ENCODE measurements at places on chromosomes 3 and 15.

GRCh38 chr3:194570235-194570634, 63.0 kb downstream of the TMEM44 start:
- no peak for DNase-seq

GRCh38 chr3:46711760-46712159, 5.9 kb downstream of the PRSS50 start:
- no peak for DNase-seq

DNA sequence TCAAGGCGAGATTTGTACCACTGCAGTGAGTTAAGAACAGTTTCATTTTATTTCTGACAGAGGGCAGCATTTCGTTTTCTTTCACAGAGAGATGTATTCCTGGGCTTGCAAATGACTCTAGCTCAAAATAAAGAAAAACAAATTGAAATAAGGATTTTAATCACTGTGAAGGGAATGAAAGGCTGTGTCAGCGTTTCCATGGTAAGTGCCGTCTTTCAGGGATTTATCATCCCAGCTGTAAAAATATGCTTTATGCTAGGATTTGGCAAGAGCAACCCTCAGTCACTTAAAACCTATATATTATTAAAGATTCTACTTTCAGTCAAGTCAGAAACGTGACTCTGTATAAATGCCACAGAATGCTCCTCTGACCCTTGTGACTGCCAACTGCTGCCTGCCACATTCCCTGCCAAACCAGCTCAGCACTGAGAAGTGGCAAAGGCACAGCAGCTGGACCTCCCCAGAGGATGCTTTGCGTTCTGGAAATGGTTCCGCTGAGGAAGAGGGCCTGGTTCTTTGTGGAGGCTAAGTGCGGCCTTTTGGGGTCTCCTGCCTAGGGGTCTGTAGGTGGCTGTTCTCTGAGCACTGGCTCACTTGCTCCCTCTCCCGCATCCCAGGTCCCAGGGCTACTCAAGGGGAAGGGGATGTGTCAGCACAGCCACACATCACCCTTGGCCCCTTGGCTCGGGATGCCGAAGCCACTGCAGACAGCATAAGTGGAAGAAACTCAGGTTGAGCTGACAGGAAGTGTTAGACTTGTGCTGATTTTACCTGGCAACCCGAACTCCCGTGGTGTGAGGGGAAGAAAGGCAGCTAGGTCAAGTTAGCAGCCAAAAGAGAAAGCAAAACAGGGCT, 56.6 kb upstream of the POMGNT2 start:
- no peak for DNase-seq

DNA sequence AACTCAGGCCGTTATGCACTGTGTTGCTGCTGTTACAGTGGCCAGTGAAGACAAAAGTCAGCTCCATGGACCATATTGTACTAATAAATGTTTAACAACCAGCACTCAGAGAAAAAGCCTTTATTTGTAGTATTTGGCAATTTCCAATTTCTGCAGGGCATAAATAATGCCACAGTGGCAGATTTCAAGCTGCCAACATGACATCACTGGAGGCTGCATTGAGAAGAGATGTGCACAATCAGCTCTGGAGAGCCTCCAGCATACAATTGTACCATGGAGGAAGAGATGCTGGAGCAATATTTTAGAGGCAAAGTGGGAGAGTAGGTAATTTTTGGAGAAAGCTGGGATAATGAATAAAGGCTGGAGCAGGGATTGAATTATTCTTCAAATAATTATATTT, 9.7 kb upstream of the ALCAM start:
- no peak for DNase-seq

DNA sequence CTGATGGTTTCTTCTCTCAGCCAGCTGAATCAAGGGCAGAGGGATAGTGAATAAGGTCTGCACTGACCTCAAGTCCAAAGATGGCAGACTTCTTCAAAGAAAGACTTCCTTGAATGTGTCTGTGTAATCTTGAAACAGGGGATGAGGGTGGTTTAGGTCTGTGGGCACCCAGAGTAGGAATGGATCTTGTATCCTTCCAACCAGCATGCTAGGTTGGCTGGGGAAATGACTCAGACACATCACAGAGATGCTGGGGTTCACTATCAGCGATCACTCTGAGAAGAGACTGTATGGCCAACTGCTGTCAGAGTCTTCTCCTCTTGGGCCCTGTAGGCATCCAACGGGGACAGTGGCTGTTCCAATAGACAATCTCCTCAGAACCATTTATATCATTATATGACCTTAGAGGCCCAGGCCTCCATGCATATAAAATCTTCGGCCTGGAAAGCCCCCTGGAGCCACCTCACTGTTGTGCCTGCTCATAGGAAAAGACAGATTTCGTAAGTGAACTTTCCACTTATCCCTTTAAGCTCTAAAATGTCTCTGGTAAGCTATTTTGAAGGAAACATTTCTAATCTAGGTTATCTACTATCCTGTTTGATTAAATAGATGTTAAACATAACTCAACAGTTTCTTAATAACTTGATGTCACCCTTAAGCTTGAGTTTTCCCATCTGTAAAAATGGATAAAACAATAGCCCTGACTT, 58.5 kb downstream of the TIPARP start:
- DNase-seq, result no peak

- no peak for DNase-seq
Measured at GRCh38 chr15:47742334-47742733, 25.0 kb downstream of the SEMA6D start.

DNA sequence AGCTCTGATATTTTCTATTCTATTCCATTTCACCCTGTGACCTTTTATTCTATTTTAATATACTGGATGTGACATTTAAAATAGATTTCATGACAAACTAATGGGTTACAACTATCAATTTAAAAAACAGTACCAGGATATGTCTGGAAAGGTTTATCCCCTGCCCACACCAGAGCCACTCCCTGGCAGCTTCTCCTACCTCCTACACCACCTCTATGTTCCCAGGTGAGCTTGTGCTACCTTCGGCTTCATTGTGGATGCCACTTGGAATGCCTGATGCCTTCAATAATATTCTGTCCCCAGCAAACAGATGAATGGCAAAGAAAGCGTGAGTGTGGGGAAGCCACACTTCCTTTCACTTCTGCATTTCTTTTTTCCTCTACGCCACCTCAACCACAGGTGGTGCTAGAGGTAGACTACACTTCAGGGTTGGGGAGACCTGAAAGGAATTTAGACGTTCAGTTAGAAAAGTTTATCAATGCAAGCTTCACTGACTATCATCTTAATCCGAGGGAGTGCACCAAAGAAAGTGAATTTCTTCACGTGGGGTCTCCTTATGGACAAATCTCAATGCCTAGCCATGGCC, 213.0 kb downstream of the SSR3 start:
- DNase-seq, result no peak

DNA sequence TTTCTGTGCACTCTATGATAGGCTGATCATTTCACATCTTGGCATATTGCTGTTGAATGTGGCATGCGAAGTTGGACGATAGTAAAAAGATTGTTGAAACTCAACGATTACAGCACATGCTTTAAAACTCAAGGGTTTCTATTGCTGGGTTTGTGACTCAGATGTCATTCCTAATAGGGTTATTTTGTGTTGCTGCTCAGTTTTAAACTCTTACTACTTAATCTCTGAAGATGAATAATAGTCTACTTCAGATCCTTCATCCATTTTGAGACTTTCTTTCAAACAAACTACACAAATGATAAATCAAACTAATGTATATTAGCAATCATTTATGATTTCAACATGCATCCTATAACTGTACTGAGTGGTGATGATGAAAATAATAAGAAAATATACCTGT, 71.3 kb upstream of the MBNL1 start:
- no peak for DNase-seq

GRCh38 chr3:136546720-136547119, 205.5 kb downstream of the STAG1 start:
- DNase-seq, result no peak

DNA sequence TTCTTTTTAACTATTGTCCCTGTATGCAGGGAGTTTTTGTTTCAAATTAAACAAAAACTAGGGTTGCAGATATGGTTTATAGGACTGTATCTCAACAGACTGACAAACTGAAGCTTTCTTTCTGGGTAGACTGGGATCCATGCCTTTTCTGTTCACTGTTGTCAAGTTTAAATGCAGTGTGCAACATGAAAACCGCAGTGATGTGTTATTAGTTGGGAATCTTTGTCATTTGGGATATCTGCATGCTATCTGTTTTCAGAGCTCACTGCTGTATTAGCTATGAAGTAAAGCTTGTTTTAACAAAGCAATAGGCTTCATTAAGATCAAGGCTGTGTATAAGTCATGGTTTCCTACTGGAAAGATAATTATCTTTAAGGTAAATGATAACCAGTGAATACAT, 21.4 kb upstream of the MCF2L2 start:
- DNase-seq, result no peak

DNA sequence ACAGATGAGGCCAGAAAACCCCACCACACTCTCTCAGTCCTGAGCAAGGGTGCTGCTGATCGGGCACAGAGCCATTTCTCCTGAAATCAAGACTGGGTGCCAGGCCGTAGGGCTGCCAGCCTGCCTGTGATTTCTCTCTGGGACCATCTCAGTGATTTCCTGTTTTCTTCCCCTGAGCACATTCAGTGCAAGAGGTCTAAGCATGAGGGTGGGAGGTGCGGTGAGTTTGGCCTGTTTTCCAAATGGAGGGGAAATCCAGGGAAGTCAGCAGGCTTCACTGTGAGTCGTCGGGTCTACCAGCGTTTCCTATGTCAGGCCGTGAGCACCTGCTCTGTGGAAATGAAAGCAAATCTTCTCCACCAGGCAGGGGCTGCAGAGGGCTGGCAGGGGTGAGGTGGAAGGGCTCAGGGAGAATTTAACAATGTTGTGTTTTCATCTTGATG, 82.3 kb downstream of the ST6GAL1 start:
- no peak for DNase-seq

DNA sequence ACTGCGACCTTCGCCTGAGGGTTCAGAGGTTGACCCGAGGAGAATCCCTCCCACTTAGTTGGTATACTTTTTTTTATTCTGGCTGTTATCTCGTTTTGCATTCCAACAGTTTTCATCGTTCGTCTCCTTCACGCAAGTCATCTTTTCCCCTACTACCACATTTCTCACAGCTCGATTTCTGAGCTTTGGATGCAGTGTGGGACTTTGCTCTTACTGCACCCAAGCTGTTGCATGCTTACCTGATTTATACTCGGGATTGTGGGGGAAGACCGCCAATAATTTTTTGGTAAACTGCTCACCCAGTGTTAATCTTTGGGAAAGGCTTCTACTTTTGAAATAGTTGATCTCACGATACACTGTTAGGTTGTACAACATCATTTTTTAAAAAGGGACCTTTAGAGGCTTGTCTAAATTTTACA, 702 bp downstream of the TBC1D23 start:
- DNase-seq, result no peak

- peak; percentile 56 for DNase-seq
Measured at GRCh38 chr15:60215225-60215963, 182.4 kb downstream of the ANXA2 start.

DNA sequence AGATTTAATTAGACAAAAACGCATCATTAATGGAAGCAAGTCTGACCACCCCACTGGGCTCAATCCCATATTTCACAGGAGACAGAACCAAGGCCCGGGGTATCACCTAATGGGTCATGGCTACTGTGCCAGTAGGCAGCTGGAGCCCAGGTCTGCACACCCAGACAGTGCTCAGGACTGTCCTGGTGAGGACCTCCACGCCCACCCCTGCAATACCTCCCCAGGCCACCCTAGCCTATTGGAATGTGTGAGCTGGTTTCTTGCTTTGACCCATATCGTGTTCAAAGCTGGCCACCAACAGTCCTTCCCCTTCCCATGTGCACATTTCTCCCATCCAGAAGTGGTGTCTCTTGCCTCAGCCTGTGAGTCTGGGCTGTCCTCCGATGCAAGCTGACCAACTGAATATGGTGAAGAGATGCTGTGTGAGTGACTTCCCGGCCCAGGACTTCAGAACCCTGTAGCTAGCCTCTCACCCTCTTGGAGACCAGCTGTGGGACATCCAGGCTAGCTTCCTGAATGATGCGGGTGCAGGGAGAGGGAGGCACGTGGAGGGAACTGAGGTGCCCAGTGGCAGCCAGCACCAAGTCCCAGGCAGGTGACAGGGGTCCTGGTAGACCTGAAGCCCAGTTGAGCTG, 19.1 kb downstream of the SLC6A20 start:
- no peak for DNase-seq

GRCh38 chr15:66936861-66937582, 128.4 kb upstream of the SMAD3 start:
- DNase-seq, result no peak

DNA sequence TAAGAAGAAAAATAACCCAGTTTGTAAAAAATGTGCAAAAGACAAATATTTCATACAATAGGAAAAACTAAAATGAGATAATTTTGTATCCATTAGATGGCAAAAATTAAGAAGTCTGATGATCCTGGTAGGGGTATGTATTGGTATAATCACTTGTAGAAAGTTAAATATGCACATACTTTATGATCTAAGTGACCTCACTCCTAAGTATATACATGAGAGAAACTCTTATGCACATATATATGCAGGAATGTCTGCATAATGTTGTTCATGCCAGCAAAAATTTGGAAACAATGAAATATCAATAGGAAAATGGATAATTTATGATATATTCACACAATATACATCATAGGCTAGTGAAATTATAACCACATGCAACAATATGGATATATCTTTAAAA, 33.5 kb downstream of the USP50 start:
- no peak for DNase-seq

DNA sequence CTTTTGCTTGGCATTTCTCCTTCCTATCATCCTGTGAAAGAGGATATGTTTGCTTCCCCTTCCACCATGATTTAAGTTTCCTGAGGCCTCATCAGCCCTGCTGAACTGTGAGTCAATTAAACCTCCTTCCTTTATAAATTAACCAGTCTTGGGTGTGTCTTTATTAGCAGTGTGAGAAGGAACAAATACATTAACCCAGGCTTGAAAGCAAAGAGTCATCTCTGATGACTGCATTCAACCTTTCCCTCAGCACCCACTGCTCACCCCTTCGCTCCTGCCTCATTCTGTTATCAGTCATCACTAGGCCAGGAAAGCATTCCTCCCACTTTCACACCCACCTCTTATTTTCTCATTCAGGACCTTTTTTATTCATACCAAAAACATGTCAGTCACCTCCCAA, 59.6 kb upstream of the CASR start:
- no peak for DNase-seq

DNA sequence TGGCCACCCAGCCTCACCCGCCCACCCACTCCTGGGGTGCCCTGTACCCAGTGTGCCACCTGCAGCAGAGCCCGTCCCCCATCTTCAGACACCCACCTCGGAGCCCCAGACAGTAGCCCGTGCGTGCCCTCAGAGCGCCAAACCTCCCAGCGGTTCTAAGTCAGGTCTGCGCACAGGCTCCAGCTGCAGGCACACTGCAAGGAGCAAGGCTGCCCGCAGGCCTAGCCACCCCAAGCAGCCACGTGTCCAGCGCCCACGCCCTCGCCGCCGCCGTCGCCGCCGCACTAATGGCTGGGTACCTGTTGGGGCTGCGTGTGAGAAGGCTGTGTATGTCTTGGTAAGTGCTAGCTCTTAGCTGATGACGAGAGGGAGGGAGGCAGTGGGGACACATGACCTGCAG, 8.8 kb upstream of the CHST14 start:
- no peak for DNase-seq

GRCh38 chr3:72900048-72900447, 12.2 kb downstream of the GXYLT2 start:
- DNase-seq, result no peak

Data from NCI-H345 (cell line).